Naive thymus-derived CD4-positive, alpha-beta T cell (primary cell): ENCODE measurements at places on chromosomes 7 and 10. TPM values are rescaled to one million over a fixed set of nuclear protein-coding genes. Genes with fewer than 3 reads are reported as not detected.

- DNase-seq: no peak
These were observed 70.6 kb downstream of the PTPRE start for GRCh38 chr10:127977357-127978009.

DNA sequence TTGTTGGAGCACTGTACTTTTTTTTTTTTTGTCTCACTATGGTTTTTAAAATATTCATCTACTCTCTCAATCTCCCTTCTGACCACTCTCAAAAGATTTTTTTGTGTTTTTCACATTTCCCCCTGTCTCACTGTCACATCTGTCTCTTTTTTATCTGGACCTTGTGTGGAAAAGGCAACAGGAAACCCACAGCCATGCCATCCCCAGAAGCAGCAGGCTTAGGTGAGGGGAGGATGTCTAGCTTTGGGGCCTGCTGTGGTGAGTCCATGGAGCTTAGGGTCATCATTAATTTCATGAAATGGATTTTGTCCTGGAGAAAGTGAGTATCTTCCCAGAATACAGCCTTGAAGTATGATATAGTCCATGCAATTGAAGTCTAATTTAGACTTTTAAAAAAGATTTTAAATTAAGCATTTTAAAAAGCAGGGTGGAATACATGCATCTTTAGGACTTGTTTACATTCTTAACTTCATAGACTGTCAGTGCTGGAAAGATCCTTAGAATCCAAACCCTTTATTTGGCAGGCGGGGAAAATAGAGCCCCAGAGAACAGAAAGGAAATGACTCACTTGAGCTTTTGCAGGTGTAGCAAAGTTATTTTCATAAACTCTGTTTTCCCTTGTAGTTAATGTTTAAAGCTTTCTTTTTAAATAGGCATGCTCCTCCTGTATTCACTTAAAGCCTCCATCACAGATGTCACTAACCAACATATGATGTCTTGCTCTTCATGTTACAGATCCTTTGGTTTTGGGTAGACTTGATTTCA, 25.1 kb downstream of the MINDY4 start:
- no peak for DNase-seq

GRCh38 chr7:139603896-139604295, 80.4 kb downstream of the CLEC2L start:
- no peak for DNase-seq

GRCh38 chr10:120760253-120760652, 90.9 kb upstream of the WDR11 start:
- DNase-seq: no peak

Gene TMEM236
- total RNA-seq: 0.12 TPM
